Karpas-422 (cell line): ENCODE measurements at places on chromosomes 1 and 21.

GRCh38 chr1:41749991-41750745 is 168.6 kb downstream of the HIVEP3 start:
- peak; percentile 86 for DNase-seq

DNA sequence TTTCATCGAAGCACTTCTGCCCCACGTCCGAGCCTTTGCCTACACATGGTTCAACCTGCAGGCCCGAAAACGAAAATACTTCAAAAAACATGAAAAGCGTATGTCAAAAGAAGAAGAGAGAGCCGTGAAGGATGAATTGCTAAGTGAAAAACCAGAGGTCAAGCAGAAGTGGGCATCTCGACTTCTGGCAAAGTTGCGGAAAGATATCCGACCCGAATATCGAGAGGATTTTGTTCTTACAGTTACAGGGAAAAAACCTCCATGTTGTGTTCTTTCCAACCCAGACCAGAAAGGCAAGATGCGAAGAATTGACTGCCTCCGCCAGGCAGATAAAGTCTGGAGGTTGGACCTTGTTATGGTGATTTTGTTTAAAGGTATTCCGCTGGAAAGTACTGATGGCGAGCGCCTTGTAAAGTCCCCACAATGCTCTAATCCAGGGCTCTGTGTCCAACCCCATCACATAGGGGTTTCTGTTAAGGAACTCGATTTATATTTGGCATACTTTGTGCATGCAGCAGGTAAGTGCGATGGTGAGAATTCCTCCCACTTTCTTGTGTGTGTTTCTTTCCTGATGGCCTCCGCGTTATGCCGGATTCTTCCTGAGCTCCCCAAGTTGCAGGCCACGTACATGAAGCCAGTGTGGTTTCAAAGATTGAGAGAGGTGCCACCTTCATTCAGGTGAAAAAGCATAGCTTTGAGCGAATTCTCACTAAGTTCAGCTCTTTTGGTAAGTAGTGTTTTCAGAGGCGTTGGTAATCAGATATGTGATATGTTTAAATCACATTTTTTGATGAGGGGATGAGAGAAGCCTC is 6.0 kb downstream of the NFIA start:
- no peak for DNase-seq

GRCh38 chr1:107724648-107725047 is 240.3 kb downstream of the VAV3 start:
- DNase-seq = no peak

GRCh38 chr1:243903895-243904294 is 53.9 kb upstream of the AKT3 start:
- no peak for DNase-seq

DNA sequence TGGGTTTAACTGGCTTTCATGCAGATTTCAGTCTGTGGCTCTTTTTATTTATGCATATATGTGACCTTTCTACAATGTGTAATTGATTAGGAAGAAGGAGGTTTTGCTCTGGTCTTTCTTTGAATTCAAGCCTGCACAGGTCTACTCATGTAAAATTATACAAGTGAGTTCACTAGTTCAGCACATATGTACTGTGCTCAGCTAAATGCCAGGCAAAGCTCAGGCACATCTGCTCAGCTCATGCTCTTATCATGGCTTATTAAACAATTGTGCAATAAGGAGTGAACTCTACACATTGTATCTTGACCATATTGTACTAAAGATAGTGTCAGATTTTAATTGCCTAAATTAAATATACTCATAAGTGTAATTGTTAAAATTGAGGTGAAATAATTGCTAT is 378.4 kb downstream of the ADGRL2 start:
- no peak for DNase-seq

DNA sequence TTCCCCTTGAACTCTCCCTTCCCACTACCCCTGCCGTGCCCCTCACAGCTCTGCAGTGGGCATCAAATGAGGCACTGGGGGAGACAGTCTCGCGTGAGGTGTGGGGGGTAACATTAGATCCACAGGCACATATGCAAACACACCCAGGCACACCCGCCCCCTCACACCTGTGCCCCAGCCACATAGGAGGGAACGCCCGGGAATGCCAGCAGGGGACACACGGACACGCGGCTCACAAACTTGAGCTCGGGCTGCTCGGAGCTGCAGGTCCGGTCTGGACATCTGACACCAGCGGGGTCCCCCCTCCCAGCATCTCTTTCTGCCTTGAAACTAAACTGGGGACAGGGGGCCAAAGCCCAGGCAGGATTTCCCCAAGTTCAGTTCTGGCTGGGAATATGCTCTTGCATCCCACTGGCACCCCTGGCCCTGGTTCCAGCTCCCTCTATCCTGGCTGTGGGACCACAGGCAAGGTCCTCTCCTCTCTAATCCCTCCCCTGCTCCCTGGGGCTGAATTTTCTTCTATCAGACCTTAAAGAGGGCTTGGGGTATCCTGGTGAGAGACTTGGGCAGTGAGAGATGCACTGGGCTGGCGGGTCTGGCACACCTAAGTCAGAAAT is 30.6 kb downstream of the CDCP2 start:
- no peak for DNase-seq

DNA sequence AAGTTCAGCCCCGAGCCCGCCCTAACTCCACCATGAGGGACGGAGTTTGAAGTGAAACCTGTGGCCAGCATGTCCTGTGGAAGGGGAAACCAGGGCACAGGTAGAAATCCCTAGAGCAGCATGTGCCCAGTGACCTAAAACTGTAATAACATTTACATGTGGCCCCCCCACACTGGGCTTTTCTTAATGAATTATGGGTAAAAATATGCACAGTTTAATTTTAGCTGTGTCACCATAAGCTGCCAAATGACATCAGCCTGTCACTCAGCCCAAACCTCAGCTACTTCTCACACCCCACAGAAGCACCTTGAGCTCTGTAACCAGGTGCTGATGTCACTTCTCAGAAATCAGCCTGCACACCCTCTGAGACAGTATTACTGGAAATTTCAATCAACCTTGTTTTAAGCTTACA is 50.0 kb upstream of the SLC19A1 start:
- DNase-seq = peak; percentile 74

DNA sequence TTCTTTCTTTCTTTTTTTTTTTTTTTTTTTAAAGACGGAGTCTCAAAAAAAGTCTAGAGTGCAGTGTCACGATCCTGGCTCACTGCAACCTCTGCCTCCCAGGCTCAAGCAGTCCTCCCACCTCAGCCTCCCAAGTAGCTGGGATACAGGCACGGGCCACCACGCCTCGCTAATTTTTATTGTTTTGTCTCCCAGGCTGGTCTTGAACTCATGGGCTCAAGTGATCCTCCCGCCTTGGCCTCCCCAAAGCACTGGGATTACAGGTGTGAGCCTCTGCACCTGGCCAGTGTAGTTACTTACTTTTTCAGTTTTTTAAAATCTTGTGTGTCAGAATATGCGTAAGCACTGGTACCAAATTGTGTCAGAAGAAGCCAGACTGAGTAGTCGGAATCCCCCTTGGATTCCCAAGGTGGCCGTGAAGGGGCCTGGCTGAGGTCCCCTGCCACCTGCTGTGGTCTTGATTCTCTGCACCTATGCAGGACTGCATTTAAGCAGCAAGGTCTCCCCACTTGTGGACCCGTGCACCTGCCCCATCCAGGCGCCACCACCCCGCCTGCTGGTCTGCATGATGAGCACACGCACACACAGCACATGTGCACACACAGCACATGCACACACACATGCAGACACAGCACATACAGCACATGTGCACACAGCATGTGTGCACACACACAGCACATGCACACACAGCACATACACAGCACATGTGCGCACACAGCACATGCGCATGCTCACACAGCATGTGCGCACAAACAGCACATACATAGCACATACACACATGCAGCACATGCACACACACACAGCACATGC is 47.5 kb downstream of the PCNT start:
- DNase-seq = no peak
